Cardiac fibroblast (primary cell): ENCODE measurements at places on chromosomes 3 and 15.

DNA sequence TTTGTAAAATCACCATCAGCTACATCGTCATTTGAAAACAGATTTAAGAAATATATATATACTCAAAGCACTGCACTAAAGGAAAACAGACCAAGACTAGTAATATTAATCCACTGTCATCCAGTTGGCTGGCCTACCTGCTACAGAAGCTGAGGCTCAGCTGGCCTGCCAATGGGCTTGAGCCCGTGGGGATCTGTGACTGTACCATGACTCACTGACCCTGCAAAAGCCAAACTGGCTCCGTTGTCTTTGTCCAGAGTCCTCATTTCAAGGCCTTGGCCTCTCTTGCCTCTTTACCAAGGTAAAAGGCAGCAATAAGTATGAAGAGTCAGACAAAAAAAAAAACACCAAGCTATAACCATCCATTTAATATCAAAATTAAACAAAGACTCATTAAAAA is 463.5 kb upstream of the RASGRP1 start:
- DNase-seq, result peak; percentile 82

- DNase-seq, result peak; percentile 38
Measured at GRCh38 chr15:45903283-45903682, 268.5 kb downstream of the SQOR start.

GRCh38 chr3:195897853-195898415 is 10.4 kb downstream of the TNK2 start:
- no peak for DNase-seq

GRCh38 chr3:155595371-155595770 is 149.5 kb downstream of the PLCH1 start:
- DNase-seq, result no peak

DNA sequence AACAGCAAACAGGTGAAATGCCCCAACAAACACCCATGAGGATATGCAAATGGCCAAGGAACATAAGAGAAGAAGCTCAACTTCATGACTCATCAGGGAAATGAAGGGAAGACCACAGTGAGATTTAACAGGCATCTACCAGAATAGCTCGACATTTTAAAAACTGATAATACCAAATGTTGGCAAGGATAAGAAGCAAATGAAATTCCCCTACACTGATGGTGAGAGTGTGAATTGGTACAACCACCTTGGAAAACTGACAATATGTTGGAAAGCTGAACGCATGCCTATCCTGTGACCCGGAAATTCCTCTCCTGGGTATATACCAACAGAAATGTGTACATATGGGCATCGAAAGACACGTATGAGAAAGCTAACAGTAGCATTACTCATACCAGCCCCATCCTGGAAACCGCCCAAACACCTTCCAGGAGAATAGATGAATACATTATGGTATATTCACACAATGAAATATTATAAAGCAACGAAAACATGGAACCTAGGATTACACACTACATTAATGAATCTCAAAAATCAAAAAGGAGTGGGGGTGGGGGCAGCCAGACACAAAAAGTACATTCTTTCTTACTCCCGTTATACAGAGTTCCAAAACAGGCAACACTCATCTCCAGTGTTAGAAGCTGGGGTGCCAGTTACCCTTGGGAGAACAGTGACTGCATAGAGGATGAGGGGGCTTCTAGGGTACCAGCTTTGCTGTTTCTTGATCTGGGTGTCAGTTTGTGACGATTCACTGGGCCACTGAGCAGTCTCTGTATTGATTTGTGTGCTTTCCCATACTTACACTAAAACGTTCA is 16.9 kb downstream of the RFTN1 start:
- no peak for DNase-seq

- DNase-seq, result peak; percentile 38
Measured at GRCh38 chr15:66483131-66483566, 14.4 kb downstream of the SNAPC5 start.

DNA sequence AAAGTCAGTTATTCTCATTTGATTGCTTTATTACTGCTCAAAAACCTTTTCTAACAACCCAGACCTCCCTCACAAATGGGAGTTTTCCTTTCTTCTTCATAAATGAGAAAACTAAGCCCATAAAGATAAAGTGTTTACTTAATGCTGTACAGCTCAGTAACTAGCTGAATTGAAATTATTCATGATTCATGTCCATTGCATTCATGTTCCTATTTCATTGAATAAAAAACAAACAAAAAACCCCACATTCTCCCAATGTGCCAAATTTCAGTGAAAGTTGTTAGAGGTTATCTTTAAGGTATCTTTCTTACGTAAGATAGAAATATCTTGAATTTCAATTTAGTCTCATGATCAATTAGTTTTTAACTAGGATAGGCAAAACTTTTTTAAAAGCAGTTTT is 2.8 kb downstream of the PLSCR2 start:
- DNase-seq, result peak; percentile 60

DNA sequence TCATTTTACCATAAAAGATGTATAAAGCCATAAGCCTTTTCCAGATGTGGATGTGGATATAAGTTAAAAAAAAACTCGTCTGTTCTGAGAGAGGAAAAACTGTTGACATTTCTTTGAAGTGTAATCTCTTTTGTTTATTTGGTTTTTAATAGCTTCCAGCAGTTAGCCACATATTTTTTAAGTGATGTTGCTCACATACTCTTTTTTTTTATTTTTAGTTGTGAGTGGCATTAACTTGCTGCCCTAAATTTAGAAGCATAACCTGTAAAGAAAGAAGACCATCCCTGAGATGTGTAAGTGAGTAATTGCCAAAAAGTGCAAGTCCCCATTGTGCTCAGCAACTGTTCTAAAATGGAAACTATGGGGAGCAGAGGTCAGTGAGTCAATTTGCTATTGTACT is 415.9 kb upstream of the MDFIC2 start:
- no peak for DNase-seq

DNA sequence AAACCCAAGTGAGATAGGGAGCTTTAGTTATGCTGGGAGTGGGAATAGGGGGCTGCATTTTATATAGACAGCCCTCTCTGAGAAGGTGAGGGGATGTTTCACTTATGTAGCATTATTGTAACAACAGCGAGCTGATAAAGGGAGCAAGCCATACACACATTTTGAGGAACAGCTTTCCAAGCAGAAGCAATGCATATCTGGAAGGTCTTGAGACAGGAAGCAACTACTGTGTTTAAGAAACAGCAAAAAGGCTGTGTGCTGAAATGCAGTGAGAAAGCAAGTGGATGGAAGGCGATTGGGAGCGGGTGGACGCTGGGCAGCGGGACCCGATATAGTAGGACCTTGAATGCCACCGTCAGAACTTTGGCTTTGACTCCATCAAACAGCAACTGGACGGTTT is 155.9 kb upstream of the TBL1XR1 start:
- DNase-seq, result no peak

GRCh38 chr15:42284551-42284950 is 11.3 kb upstream of the TMEM87A start:
- no peak for DNase-seq

GRCh38 chr3:13727890-13728289 is 152.0 kb downstream of the WNT7A start:
- no peak for DNase-seq

DNA sequence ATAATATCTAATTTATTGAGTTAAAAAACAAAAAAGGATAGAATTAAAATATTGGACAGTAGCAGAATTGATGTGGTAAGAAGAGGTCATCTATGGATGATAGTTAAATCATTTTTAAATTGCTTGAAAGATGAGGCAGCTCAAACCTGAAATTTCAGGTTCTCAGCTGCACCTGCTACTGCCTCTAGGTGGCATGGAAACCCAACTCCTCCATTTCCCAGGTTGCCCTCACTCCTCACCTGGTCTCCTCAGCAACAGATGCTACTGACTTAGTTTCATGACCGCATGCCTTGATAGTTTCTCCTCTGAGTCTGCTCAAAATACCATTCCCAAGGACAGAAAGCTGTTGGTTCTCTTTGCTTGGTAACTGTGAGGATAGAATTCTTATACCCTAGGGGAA is 148.1 kb downstream of the ABHD5 start:
- DNase-seq, result no peak

GRCh38 chr3:146300768-146301167 is 49.9 kb upstream of the PLSCR4 start:
- no peak for DNase-seq

GRCh38 chr3:56294286-56294685 is 174.0 kb downstream of the ERC2 start:
- peak; percentile 21 for DNase-seq
